ENCODE measurements at places on chromosomes 13 and 19.

GRCh38 chr13:28532388-28533124, 37.6 kb upstream of the FLT1 start:
- DNase-seq = no peak

- no peak for DNase-seq
Observed at GRCh38 chr13:94192431-94192975, 287.0 kb downstream of the DCT start.

DNA sequence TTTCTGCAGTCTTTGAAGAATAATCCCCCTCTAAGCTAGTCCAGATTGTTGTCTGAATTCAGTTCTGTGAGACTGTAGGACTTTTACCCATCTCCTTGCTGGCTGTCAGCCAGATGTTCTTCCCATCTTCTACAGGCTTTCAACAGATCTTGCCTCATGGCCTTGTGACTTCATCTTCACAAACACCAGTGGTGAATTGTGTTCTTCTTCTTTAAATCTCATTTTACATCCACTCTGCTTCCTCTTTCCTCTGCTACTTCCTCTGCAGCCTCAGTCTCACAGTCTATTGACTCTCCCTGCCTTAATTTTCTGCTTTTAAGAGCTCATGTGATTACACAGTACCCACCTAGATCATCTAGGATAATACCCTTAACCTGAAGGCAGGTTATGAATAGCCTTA, 859.0 kb upstream of the SLITRK1 start:
- no peak for DNase-seq

GRCh38 chr19:38685666-38686529, 38.4 kb downstream of the ACTN4 start:
- no peak for DNase-seq

DNA sequence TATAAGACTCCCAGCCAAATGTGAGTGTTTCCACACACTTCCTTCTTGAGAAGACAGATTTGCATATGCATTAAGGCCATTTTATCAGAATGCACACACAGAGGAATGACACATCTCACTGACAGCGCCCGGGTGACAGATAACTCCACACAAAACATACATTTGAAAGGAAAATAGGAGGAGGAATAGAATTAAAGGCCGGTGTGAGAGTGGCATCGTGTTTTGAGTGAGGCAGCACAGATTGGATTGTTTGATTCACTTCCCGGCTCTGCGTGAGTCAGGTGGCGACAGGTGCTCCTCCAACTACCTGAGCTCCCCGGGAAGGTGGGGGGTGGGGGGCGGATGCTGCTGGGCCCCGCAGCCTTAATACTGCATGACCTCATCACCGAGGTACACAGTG, 429.0 kb downstream of the TSHZ3 start:
- DNase-seq = no peak

- no peak for DNase-seq
Observed at GRCh38 chr19:22882797-22883196, 50.7 kb downstream of the ZNF723 start.

- DNase-seq = no peak
Observed at GRCh38 chr19:937259-937694, 11.4 kb downstream of the ARID3A start.

GRCh38 chr13:97119943-97120342, 102.2 kb upstream of the MBNL2 start:
- no peak for DNase-seq

DNA sequence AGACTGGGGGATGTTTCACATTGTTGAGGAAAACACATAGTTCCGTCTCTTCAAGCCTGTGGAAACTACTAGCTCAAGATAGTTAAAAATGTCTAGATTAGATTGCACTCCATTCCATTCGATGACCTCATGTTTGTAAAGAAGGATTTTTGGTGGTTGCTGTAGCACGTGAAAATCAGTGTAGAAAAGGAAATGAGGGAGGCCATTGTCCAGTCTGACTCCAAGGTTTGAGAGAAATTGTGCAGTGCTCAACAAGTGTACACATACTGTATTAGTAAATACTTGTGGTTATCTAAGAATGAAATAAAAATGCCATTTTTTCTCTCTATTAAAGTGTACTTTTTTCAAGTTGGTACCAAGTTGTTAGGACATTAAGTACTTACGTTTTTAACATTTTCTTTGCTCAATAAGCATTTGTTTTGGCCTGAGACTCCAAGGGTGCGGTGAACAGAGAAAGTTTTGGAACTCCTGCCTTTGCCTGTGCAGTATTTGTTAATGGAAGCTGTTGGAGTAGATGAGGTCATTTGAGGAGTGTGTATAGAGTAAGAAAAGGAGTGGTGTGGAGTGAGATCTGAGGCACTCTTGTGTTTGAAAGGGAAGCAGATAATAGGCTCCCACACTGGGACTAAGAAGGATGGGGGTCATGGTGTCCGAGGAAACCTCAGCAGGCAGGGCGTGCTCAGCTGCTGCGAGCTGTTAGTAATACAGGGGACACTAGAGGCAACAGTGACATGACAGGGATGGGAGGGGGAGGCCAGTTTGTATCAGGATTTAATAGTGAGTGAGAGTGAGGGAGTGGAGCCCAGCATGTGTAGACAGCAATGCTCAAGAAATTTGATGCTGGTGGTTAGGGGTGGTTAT, 4.4 kb downstream of the WASF3 start:
- no peak for DNase-seq

DNA sequence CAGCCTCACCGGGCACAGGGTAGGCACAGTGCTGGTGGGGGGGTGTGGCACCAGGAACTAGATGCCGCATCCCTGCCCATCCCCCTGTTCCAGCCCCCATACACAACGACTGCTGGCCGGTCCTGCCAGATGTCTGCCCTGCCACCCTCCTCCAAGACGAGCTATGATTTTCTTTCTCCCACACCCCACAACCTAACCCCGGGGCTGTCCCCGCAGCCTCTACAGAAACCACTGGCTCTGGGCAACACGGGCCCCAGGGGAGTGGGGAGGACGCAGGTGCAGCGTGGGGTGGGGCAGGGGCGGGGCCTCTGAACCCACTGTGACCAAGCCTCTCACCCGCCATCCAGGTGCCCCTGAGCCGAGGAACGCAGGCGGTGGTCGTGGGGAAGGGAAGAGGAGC, 15.5 kb downstream of the PGLS start:
- DNase-seq = no peak

DNA sequence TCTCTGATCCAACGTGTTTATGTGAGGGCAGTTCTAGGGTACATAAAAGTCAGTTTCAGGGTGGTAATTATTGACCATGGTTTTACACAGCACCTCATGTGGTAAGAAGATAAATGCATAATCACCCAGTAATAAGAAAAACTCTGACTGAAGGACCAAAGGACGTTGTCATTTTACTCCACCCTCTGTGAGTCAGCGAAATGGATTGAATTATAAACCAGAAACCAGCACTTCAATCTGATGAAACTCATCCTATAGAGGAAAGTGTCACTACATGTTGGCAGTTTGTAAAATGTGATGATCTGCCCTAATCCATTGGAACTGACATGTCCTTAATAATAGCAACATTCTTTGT, 406.8 kb downstream of the KLF5 start:
- no peak for DNase-seq

GRCh38 chr13:99260216-99260615, 2.0 kb upstream of the GPR18 start:
- DNase-seq = no peak

GRCh38 chr13:80577285-80577684, 236.4 kb upstream of the SPRY2 start:
- DNase-seq = no peak

DNA sequence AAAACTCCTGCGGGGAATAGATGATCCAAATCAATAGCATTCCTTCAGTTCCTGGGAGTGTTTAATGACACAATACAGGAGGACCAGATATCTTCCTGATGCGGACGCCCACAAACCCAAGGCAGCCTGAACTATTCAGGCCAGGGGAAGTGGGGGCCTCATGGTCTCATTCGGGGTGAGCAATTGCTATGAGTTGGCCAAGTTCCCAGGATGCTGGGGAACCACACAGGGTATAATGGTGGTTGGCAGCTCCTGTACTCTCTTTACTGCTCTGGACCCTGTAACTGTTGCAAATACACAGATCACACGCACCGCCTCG, 401.2 kb downstream of the IRS2 start:
- no peak for DNase-seq

GRCh38 chr19:31296741-31297390, 52.4 kb downstream of the TSHZ3 start:
- no peak for DNase-seq

GRCh38 chr13:75308222-75308621, 173.7 kb downstream of the TBC1D4 start:
- no peak for DNase-seq

DNA sequence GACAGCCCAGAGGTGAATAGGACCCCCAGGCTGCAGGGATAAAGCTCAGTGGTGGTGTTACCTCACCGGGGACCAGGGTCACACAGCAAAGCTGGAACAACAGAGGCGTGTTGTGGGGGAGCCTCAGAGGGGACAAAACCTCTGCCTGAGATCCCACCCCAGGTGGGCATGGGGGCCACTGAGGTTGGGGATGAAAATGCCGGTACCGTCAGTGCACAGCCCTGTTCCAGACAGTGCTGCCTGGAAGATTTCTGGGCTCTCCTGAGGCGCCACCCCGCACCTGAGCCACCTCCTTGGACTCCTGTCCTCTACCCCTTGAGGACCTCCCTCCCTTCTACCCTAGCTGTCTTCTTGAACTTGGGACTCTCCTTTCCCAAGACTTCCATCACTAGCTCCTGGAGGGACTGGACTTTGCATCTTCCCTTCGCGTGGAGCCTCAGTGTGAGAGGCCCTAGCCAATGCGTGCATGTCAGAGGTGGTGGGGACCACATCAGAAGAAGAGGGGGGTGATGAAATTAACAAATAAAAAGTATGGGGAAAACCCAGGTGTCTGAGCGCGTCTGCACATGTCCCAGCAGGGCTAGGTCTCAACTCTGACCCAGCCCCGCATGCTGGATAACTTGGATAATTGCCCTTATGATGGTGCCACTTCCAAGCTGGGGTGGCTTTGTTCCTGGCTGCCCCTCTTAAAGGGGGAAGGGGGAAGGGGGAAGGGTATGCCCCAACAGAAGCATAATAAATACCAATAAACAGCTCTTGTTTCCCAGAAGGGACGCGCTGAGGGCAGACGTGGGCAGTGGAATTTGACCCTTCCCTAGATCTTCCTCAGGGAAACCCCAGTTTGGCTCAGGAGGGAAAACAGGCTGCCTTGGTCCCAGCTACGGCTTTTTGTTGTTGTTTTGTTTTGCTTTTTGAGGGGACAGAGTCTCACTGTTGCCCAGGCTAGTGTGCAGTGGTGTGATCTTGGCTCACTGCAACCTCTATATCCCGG, 11.6 kb downstream of the CNFN start:
- DNase-seq = no peak

GRCh38 chr19:18377026-18377425, 8.9 kb upstream of the GDF15 start:
- DNase-seq = no peak
